ENCODE measurements at places on chromosomes 12 and 14.

- peak; percentile 17 for DNase-seq
These were observed 34.3 kb downstream of the DHRS2 start for GRCh38 chr14:23670481-23670880.

DNA sequence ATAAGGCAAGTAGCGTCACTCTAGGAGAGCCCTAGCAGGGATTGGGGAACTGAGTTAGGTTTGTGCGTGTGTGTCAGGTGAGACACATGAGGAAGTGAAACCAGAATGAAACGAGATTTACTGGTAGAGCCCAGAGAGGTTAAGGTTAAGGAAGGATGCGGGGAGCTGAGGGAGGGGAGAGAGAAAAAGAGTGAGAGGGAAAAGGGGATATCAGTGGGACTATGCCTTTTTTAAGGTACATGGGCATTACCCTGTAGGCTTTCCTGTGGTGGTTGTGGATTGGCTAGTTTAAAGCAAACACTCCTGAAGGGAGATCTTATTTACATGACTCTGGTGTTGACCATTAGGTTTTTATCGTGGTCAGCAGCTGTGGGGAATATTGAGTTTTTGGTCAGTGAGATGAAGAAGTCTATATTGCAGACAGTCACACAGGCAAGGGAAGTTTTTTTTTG is 13.9 kb downstream of the ZDHHC17 start:
- no peak for DNase-seq

DNA sequence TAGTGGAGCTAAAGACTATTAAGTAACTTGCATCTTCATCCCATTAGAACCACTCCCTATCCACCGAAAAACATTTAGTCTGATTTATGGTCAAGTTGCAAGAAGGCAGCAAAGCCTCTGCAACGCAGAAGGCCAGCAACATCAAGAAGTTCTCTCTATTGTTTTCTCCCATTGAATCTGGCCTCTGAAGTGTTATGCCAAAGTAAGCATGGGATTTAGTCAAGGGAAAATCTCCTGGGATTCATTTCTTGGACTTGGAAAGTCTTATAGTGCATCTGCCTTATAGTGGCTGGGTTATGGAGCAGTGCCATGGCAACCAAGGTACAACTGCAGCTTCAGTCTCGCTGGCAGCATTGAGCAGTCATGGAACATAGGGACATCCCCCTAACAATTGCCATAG is 87.7 kb upstream of the KRR1 start:
- DNase-seq, result no peak

DNA sequence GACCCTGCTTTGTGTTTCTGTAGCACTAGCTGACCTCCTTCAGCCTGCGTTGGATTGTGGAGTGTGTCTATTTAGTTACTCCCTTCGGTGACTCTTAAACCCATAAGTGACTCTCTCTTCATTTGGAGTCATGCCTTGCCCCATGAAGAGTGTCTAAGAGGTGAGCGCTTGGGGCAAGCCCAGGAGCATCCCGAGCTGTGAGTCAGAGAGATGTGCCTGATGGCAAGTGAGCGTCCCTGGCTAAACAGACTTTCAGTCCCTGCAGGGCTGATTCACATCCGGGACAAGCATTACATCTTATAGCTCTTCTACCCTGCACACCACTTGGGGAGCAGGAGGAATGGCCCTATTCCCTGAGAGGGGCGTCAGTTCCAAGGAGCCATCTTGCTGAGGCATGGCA is 24.3 kb upstream of the ATF1 start:
- DNase-seq, result no peak

DNA sequence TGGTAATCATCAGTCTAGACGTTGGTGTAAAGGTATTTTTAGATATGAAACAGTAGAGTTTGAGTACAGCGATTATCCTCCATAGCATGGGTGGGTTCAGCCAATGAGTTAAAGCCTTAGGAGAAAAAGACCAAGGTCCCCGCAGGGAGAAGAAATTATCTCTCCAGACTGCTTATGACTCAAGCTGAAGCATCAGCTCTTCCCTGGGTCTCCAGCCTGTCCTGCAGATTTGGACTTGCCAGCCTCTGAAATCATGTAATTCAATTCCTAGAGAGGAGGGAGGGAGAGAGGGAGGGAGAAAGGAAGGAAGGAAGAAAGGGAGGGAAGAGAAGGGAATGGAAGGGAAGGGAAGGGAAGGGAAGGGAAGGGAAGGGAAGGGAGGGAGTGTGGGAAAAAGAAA is 12.0 kb upstream of the DTX1 start:
- no peak for DNase-seq

DNA sequence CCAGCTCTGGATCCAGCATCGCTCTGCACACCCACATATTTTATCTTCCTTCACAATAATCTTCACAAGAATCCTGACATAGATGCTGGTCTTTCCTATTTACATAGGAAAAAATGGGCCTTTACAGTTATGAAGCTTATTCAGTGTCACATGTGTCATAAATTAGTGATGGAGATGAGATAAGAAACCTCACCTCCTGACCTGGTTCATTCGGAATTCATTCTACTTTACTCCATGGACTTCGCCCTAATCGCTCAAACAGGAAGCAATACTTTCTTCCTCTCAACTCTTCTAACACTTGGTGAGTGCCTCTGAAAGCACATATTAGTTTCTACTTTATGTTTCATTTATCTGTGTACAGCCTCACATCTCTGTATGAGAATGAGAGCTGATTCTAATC is 12.0 kb upstream of the SINHCAF start:
- DNase-seq, result no peak

DNA sequence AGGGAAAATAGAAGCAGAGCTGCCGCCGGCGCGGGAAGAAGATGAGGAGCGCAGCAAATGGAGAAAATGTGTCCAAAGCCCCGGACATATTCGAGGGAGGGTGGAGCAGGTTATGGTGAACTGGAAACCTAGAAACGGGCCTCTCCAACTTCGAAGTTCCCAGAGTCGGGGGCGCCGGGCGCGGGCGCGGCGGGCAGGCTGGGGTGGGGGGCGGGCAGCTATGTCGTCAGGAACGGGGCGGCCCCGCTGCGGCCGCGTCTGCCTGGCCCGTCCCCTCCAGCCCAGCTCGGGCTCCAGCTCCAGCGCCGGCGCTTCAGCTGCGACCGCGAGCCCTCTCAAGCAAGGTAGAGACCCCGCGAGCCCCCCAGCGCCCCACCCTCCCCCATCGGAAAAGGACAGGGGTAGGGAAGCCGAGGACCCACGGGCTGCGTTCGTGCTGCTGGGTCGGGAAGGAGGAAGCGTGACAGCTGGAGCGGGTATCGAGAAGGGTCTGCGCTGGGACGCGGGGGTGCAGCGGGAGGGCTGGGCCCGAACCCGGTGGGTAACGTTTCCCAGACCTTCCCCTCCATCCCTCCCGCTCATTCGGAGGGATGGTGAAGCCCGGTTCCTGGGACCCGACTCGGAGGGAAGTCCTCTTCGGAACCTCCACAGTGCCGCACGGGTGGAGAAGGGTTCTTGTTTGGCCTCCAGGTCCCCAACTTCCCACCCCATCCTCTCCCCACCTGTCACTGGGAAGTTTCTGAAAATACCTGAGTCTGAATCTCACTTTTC is 1.0 kb downstream of the DGKA start:
- peak; percentile 83 for DNase-seq

DNA sequence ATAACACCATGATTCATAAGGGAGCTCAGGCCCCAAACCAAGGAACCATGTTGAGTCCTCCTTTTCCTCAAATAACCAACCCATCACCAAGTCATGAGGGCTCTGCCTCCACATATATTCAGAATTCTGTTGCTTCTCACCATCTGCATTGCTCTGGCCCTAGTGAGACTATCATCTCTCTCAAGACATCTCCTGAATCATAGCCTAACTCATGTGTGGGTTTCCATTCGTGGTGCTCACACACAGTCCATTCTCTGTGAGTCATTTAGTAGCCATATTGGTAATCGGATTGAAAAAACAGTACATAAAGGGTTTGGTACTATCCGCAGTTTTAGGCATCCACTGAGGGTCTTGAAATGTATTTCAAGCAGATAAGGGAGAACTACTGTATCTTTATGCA is 5.1 kb upstream of the SLC38A2 start:
- DNase-seq, result no peak

DNA sequence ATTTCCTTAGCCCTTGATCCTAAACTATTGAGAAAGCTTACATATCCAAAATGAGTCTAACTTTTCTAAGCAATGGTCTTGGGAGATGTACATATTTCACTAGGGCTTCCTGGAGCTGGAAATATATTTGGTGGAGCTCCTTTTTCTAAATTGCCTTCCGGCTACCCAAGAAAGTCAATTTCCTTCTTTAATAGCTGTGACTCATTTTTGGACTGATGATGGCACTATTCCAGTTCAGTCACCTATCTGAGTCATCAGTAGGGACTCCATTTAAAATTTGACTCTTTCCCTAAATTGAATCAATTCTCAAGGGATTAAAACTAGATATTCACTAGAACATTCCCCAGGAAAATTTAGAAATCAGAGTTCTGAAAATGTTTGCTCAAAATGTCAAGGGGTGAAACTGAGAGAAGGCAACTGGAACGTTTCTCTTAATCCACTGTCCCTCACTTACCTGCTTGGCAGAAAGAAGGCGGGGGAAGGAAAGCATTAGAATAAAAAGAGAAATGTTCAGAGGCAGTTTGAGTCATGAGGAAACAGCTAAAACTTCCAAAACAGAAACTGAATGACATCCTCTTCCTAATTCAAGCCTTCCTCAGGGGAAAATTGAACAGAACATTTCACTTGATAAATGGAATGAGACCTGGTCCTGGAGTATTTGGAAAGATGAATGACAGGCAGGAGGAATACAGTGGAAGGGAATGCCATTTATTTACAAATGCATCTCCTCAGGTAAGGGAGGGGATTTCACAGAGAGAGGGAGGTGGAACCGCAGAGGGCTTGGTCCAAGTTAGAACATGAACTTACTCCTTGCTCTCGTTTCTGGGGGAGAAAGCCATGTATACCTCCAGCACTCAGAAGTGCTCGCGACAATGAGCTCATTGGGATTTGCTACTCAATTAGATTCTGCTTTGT is 91.2 kb downstream of the RGS6 start:
- no peak for DNase-seq

GRCh38 chr12:116520801-116521471 is 38.2 kb upstream of the MAP1LC3B2 start:
- DNase-seq, result no peak

GRCh38 chr12:44029194-44029593 is 193.3 kb downstream of the TMEM117 start:
- DNase-seq, result no peak

GRCh38 chr14:93527203-93527607 is 96.5 kb downstream of the UNC79 start:
- DNase-seq, result no peak

DNA sequence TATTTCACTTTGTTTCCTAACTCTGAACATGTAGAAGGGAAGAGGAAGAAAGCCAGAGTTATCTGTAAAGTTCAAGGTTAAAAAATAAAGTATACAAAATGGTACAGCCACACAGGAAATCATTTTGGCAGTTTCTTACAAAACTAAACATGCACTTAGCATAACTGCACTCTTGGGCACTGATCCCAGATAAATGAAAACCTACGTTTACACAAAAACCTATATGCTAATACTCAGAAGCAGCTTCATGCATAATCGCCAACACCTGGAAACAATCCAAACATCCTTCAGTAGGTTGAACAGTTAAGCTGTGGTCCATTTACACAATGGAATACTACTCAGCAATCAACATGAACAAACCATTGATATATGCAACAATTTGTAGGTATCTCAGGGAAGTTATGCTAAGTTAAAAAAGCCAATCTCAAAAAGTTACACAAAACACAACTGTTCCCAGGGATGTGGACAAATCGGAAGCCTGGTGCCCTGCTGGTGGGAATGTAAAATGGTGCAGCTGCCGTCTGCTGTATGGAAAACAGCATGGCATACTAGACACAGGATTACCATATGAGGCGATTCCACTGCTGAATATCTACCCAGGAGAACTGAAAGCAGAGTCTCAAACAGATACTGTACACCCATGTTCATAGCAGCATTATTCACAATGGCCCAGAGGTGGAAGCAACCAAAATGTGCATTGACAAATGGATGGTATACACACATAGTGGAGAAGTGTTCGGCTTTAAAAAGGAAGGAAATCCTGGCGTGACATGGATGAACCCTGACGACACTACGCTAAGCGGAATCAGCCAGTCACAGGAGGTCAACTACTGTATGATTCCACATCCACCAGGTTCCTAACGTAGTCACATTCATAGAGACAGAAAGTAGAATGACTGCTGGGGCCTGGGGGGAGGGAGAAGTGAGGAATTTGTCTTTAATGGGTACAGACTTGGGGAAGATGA is 37.7 kb downstream of the NRDE2 start:
- DNase-seq, result no peak

GRCh38 chr12:124705545-124706138 is 138.2 kb upstream of the NCOR2 start:
- no peak for DNase-seq

- DNase-seq, result peak; percentile 81
These were observed 4.9 kb downstream of the CFAP73 start for GRCh38 chr12:113154351-113154973.

DNA sequence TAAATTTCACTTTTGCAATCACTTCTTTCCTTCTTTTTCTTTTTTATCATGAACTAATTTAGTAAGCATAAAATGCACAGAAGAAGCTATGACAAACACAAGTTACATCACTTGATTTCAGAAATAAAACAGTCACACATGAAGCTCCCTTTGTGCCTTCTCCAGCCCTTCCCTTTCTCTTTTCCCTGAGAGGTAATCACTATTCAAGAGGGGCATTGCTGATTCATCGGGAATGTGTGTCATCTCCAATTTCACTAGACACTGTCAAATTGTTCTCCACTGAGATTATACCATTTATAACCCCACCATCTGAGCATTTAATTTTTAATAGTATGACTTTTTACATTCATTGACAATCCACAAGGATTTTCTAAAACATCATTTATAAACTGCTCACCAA is 91.6 kb upstream of the PTPRQ start:
- no peak for DNase-seq

GRCh38 chr14:101098641-101099040 is 195.1 kb upstream of the RTL1 start:
- no peak for DNase-seq

- DNase-seq, result no peak
These were observed 95.8 kb downstream of the TMTC3 start for GRCh38 chr12:88237954-88238353.

DNA sequence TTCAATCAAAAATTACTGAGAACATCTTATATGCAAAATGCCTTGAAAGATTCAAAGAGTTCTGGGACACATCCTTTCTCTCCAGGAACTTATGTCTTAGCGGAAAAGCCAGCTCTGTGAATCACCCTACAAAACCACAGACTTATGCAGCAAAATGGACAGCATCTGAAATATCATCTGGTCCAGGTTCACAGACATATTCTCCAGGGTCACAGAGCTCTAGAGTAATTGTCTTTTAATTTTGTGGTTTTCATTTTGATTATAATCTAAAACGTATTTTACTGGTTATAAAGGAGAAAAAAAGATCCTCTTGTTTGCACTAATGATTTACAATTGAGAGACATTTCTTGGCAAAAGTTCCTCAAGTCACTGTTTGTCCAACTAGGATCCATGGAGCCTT is 246.2 kb downstream of the MSRB3 start:
- no peak for DNase-seq

- no peak for DNase-seq
These were observed 369.9 kb upstream of the PDE3A start for GRCh38 chr12:19998411-19998810.

DNA sequence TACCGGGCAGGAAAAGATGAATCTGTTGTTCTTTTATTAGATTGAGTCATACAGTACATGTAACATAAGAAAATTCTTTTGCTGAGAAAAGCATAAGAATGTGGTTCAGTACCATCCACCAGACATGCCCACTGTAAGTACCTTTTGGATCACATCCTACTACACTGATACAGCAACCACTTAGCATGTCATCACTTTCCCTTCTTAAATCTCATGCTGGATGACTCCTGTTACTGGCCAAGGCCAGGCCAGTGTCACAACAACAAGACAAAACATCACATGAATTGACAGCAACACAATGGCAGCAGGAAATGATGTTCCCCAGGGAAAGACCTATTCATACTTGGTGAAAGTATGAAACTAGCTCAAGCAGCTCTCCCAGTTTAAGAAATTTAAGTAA is 46.4 kb downstream of the STXBP6 start:
- no peak for DNase-seq

Data from ecto neural progenitor cell (in vitro differentiated cells).